ENCODE measurements at places on chromosomes 1 and 21.
A peak's percentile ranks its signal among the peaks of the same experiment; 100 is the strongest.

- DNase-seq: no peak
Observed at GRCh38 chr21:39105341-39105765, 77.9 kb downstream of the PSMG1 start.

- DNase-seq: no peak
Observed at GRCh38 chr1:247115141-247115510, 11.0 kb upstream of the ZNF669 start.

- DNase-seq: no peak
Observed at GRCh38 chr1:161890574-161890973, 124.5 kb downstream of the ATF6 start.

DNA sequence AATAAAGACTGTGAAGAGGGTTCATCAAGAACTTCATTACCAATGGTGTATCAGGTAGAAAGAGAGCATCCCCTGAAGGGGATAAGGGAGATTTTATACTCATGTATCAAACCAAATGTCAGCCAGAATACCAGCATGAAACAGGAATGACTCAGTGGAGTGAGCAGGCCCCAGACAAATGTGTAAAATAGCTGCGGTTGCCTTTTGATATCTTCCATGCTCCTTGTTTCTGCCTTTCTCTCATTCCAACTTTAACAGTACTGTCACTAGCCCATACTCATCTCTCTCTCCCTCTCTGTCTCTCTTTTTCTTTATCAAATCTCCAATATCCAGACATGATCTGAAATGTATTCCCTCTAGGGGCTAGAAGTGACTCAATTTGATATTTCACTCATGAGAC, 47.8 kb downstream of the GPR88 start:
- DNase-seq: peak; percentile 47

- peak; percentile 84 for DNase-seq
Observed at GRCh38 chr1:171794085-171794484, 12.6 kb downstream of the METTL13 start.

GRCh38 chr1:20058531-20058930, 11.5 kb upstream of the PLA2G5 start:
- peak; percentile 87 for DNase-seq

DNA sequence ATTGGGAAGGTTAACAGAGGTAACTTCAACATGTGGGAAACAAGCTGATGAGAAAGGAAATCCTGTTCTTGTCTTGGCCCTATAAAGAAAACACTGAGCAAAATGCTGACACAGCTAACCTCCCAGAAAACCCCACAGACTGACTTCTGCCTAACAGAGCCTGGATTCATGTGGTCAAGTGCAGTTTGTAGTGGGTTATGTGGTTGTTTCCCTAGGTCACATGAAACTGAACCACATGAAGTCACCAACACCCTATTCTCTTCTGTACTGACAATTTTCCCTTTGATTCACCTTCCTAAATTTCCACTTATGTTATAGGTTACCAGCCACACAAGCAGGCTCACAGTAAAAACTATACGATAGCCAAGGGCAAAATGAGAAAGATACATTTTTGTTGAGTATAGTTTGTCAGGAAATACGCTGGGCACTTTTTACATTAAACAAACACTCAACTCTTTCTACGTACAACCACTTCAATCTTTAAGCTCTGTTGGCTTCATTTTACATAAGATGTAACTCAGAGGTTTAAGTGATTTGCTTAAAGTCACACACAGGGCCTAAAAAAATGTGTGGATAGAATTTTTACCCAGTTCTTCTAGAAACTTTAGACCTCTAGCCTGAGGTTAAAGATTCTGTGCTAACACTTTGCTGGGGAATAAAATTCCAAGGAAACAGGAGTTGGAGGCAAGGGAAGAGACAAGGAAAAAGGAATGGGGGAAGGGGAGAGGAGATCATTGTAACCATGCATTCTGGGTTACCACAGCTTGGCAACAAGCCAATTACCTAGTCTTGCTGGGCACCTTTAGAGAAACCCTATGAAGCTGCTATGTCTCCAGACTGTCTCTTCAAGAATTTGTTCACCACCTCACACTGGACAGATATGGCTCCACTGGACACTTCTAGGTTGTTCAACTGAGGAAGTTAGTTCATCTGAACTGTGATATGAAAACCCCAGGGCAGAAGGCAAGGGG, 601.6 kb upstream of the USP24 start:
- DNase-seq: no peak

DNA sequence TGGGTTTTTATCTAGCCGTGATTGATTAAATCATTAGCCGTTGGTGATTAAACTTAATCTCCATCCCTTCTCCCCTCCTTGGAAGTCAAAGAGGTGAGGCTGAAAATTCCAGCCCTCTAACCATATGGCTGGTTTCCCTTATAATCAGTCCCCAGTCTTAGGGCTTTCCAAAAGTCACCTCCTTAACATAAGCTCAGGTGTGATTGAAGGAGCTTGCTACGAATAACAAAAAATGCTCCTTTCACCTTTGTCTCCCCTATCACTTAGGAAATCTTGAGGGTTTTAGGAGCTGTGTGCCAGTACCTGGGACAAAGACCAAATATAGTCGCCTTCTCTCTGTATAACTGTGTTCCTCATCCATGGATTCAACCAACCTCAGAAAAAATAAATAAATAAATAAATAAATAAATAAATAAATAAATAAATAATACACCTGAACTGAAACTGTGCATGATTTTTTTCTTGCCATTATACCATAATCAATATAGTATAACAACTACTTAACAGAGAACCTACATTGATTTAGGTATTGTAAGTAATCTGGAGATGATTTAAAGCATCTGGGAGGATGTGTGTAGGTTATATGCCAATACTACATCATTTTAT, 82.2 kb downstream of the PAPPA2 start:
- no peak for DNase-seq

GRCh38 chr1:39378377-39378776, 113.1 kb upstream of the BMP8A start:
- DNase-seq: no peak

DNA sequence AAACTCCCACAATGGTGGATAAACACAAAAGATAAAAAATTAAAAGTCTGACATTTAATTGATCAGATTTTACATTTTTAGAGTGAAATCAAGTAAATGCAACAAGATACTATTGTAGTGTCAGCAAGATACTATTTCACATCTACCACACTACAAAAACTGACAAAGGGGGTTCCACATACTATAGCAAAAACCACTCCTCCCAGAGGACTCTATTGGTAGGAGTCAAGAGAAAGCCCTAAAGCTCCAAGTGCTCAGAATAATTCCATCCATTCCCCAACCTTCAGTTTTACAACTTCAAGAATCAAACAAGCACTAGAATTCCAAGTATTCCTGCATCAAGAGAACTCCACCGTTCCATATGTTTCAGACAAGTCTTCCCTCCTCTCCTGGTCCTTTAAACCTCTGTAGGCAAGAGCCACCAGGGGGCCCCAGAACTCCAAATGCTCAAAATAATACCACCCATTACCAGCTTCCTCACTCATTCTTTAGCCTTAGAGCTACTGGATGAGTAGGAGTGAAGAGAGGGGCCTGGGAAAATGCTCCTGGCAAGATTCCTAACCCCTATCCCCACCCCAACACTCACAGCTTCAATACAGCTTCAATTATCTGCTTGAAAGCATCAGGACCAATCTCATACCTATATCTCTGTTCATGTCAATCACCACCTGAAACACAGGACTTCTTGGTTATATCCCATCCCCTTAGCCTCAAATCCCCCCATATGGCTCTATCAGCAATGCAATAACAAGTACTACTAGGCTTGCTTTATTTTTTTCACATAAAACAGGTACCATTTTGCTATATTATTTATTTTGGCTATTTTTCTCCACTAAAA, 9.9 kb downstream of the TOR1AIP2 start:
- peak; percentile 67 for DNase-seq

DNA sequence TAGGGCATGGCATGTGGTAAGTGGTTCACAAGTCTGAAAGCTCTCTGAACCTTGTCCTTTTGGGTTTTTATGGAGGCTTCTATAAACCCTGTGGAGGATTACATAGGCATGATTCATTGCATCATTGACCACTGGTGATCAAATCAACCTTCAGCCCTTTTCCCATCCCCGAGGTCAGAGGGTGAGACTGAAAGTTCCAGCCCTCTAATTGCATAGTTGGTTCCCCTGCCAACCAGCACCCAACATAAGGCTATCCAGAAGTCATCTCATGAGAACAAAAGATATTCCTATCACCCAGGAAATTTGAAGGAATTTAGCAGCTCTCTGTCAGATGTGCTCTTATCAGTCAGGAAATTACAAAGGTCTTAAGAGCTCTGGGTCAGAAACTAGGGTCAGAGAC, 89.5 kb upstream of the ARTN start:
- no peak for DNase-seq

GRCh38 chr21:20698585-20698984, 299.6 kb upstream of the NCAM2 start:
- DNase-seq: no peak

GRCh38 chr21:27799861-27800260, 833.0 kb upstream of the ADAMTS5 start:
- no peak for DNase-seq

DNA sequence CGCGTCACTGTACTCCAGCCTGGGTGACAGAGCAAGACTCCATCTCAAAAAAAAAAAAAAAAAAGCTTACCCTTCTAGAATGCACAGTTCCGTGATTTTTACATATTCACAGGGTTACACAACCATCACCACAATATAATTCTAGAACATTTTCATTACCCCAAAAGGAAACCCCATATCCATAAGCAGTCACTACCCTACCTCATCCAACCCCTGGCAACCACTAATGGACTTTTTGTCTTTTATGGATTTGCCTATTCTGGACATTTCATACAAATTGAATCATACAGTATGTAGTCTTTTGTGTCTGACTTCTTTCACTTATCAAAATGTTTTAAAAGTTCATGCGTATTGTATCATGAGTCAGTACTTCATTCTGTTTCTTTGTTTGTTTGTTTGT, 22.8 kb downstream of the SYF2 start:
- DNase-seq: no peak

DNA sequence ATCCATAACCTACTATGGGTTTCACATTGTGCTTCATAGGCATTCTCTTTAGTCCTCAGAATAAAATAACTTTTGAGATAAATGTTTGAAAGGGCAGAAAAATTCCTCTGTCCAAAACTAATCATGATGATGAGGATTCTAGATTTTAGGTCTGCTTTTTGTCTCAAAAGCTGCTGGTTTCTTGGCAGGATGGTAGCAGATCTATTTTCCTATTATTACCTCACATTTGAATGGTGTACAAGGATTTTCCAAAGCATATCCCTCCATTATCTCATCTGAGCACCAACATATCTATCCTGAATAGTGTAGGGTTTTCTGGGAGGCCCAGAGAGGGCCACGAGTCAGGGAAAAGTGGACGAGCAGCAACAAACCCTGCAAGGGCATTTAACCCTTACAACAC, 201.9 kb downstream of the PLPP3 start:
- no peak for DNase-seq

GRCh38 chr1:67313934-67314671, 6.4 kb downstream of the IL12RB2 start:
- no peak for DNase-seq

Measured in AG08395 (cell line).